A172 (cell line): ENCODE measurements at places on chromosomes 3 and 15. TPM values are rescaled to one million over a fixed set of nuclear protein-coding genes. Genes with fewer than 3 reads are reported as not detected.

DNA sequence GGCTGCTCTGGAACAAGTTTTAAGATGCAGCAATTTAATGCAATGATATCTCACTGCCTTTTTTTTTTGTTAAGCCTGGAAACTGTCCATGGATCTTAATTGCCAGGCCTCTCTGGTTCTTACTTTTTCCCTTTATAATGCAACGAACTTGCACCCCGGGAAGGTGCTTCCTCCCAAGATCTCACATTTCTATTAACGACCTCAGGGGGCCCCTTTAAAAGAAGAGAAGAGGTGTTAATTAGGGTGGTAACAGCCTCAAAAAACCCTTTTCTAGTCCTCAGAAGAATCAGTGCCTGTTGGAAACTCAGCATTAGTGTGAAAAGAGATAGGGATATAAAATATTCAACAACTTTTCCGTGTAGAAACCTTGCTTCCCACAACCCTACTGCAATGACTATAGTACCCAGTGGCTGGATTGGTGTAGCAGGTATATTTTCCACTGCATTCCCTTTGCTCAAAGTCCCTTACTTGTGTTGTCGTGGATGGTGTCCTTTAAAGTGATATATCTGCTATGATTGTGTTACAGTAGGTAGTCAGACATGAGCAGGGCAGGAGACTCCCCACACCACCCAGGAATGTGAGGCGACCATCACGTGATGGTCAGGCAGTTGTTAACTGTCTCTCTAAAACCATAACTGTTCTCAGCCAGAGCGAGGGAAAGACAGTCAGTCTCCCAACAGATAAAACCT lies 121.8 kb downstream of the CTNNB1 start:
- no peak for DNase-seq

DNA sequence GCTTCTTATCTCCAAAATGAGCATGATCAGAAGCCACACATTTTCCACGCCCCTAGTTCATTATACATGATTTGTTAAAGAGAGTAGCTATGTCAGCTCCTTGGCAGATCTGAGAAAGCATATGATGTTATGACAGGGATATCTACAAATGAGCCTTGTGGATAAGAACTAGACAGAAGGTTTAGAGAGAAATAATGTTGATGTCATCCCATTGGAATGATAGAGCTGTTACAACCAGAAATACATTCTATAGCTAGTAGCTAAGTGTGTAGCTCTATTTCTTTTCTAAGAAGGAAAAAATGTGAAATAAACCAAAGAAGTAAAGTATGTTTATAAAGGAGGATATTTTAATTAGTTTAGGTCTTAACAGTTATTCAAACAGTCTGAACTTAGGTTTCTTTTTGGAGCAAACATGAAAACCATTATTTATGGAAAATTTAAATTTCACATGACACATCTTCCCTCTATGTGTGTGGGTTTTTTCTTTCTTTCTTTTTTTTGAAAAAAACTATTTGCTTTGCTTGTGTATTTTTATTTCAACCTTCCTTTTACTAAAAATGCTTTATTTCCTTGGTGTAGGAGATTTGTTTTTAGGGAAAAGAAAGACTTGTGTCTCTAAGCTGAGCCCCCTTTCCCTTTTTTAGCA lies 167.7 kb downstream of the GHSR start:
- peak; percentile 80 for DNase-seq

DNA sequence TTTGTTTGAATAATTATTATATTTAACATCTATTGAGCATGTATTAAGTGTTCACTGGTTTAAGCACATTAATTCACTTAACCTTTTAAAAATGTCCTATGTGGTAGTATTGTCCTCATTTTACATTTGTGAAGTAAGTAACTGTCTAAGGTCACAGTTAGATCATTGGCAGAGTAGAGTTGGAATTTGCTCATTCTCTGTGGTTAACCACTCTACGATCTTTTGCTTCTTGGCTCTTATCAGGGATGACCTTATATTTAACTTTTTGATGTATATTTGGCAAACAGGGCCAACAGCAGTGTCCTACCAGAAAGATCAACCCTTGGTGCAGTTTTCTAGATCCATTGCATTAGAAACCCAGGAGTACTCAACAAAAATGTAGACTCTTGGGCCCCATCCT lies 34.0 kb downstream of the PXK start:
- DNase-seq: peak; percentile 49

The SCN11A gene
- total RNA-seq: not detected in 2 replicates

The CPNE9 gene
- not detected in 2 replicates for total RNA-seq
